ENCODE measurements at places on chromosomes 7 and 10. TPM values are rescaled to one million over a fixed set of nuclear protein-coding genes. Genes with fewer than 3 reads are reported as not detected.

EIF5AL1 gene
- polyA plus RNA-seq, result 1.4 TPM

ZNF488 gene
- polyA plus RNA-seq, result 5.8 TPM

GIMAP8 gene
- polyA plus RNA-seq, result 8.0 TPM

PTF1A gene
- polyA plus RNA-seq, result not detected

ZNF503 gene
- 45.2 TPM for polyA plus RNA-seq

TTYH3 gene
- polyA plus RNA-seq, result 84.3 TPM

ABCA13 gene
- polyA plus RNA-seq, result 0.95 TPM

GRCh38 chr10:19904202-19904661 lies 88.0 kb downstream of the PLXDC2 start:
- DNase-seq, result no peak

DNA sequence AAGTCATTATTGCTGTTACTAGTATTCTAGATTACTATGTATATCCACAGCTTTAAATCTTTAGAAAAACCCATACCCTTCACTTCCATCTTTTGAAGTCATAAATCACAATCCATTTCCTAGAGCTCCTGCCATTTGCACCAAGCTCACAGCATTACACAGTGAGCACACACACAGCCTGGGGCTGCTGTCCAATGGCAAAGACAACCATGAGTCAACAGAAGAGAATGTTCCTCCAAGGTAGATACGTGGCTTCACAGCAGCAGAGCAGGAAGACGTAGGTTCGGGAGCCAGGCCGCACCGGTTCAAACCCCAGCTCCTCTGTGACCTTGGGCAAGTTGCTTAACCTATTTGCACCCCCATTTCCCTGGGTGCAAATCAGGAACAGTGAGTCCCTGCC lies 234.6 kb downstream of the DIP2C start:
- DNase-seq, result no peak

- no peak for DNase-seq
Measured at GRCh38 chr10:74891053-74891452, 64.7 kb downstream of the KAT6B start.

DNA sequence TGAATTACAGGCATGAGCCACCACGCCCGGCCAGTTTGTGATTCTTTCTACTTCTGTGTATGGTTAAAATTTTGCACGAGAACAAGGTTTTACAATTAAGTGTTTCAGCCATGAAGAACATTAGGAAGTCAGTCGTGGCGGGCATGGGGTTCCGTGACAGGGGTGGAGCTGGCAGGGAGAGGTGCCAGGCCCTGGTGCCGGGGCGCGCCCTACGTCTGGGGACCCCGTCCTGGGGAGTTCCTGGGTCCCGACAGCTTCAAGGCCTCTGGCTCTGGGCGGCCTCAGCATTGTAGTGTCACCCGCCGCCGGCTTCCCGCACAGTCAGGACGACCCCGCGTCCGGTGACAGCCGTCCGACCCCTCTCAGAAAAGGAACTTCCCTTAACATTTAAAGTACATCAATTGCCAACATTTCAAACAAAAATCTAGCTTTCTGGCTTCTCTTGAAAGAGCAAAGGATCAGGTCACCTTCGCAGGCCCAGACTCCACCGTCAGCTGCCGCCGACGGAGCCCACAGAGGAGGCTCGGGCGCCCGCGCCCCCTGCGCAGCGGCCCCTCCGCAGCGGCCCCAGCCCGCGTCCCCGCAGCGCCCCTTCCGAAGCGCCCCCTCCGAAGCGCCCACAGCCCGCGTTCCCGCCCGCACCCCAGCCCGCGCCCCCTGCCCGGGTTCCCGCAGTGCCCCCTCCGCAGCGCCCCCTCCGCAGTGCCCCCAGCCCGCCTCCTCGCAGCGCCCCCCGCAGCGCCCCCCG lies 23.2 kb upstream of the MKI67 start:
- no peak for DNase-seq

GRCh38 chr7:134637934-134638719 lies 8.5 kb upstream of the BPGM start:
- DNase-seq, result no peak

- no peak for DNase-seq
Measured at GRCh38 chr7:149209518-149210269, 14.3 kb downstream of the ZNF282 start.

DNA sequence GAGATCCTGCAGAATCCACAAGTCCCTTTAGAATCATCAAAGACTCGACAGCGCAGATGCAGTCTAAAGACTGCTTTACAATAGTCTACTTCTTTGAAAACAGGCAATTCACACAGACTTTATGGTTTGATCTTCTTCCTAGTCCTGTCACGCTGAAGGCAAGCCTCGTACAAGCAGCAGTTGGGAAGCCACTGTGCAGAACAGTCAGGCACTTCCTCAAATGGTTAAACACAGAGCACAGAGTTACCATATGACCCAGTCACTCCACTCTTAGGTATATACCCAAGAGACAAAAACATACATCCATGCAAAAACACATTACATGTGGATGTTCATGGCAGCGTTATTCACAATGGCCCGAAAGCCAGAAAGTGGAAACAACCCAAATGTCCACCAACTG lies 41.4 kb downstream of the LRRC20 start:
- no peak for DNase-seq

DNA sequence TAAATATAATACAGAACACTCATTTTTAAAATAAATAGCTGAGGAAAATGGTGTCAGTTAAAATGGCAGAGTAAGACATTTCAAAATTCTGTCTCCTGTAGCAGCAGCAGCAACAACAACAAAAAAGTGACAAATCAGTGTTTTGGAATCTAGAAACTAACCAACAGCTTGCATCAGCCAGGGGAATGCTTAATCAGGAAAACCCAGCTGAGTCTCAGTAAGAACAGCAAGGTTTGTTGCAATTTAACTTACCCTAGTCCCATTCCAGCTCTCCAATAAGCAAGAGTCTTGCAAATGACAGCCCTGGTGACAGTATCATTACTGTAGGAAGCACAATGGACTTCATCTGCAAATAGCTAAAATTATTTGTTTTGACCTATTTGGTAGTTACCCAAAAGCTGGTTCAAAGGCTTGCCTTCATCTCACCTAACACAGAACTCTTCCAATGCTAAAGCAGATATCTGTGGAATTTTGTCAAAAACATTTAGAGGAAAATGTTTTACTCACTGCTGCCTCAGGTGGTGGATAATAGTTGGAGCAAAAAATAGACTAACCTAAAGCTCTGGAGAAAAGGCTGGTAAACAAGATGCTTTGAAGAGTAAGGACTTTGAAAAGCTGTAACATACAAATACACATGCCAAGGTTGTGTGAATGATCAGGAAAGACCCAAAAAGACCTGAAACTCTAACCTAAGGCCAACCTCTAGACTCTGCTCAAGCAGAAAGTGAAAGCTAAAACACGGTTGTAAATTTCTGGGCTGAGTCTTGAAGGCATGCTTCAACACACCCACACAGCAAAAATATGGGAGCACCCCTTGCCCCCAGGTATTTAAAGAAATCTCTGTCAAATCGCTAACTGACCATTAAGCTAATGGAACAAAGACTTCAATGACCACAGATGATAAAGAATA lies 9.9 kb upstream of the ARHGAP22 start:
- DNase-seq, result no peak

DNA sequence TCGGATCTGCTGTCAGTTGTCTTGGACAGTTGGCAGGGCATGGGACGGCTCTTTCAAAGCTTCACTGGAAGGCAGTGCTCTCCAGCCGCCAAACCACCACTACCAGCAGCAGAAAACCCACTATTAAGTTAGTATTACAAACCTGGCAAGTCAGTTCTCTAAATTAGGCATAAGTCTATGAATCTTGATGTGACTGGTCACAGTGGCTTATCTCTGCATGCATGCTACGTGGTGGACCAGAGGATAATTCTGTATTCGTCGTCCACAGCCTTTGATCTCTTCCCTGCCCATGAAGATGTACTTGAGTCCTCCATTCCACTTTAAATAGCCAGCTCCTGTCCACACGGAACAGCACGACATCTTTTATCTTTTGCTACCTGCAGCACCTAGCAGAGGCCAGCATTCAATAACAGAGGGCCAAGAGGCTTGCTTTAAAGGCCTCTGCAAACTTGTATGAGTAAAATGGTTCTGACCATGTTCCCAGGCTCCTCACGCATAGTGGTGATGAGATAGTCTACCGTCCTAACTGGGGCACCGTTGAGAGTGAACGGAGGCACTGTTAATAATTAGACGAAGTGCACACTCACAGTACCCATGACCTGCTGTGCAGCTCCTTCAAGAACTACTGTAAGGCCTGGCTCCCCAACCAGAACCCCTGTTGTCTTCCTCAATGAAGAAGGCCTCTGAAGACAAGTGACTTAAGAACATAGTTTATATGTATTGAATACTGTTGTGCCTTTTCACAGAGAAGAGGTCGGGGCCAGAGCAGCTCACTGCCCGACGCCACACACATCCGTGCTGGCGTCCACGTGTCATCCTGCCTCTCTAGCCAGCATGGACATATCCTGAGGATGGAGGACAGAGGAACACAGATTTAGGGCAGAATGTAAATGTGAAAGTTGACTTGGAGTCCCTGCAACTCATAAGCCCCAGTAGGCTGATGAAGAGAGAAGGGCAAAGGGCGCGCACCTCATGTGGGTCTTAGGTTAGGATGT lies 1.0 kb downstream of the GPR146 start:
- DNase-seq, result no peak

DNA sequence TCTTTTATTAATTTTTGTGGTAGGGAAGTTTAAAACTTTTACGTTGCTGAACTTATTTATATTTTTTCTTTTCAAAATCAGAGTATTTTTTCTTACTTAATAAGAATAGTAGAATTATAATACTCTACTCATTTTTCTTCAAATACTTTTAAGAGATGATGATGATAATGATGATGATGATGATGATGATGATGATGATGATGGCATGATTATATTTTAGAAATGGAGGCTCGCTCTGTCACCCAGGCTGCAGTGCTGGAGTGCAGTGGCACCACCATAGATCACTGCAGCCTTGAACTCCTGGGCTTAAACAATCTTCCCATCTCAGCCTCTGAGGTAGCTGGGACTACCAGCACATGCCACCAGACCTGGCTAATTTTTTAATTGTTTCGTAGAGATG lies 118.3 kb upstream of the FAM171A1 start:
- DNase-seq, result no peak
